ENCODE measurements at places on chromosomes 3 and 15.
A peak's percentile ranks its signal among the peaks of the same experiment; 100 is the strongest.

DNA sequence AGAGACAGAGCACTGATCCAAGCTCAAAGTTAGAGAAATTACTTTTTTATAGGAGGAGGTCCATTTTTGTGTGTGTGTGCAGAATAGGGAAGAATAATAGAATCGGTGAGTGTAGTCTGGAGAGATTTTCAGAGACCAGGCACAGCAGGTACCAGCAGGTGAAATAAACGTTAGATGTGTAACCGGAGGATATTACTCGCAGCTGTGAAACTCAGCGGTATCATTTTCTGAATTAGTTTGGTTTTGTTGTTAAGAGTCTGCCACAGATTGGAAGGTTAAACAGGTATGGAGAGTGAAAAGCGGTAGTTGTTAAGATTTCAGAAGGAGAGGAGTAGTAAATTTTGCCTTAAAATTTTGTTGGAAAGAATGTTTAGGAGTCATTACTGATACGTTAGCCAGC is 69.9 kb downstream of the RGMA start:
- no peak for DNase-seq

DNA sequence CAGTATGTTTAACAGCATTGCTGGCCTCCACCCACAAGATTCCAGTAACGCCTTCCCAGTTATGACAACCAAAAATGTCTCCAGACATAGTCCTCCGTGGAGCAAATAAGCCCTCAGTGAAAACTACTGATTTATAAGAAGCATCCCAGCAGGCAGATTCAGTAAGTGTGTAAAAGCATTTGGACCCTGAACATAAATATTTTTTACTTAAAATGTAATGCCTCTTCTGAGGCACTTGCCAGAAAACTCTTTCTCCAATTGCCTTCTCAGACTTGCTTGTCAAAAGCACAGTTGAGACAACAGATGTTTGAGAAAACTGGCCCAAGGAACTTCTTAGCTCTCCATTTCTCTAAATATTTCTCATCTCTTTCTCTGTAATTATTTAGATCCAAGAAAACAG is 31.8 kb upstream of the DCLK3 start:
- DNase-seq, result no peak

GRCh38 chr3:178056868-178057267 is 479.4 kb upstream of the KCNMB2 start:
- no peak for DNase-seq

DNA sequence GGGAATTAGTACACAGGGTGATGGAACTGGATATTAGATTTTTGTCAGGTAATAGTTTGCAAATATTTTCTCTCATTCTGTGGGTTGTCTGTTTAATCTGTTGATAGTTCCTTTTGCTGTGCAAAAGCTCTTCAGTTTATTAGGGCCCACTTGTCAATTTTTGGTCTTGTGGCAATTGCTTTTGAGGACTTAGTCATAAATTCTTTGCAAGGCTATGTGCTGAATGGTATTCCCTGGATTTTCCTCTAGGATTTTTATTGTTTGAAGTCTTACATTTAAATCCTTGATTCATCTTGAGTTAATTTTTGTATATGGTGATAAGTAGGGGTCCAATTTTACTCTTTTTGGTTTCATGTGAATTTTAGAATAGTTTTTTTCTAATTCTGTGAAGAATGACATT is 111.3 kb downstream of the ARRDC4 start:
- no peak for DNase-seq

DNA sequence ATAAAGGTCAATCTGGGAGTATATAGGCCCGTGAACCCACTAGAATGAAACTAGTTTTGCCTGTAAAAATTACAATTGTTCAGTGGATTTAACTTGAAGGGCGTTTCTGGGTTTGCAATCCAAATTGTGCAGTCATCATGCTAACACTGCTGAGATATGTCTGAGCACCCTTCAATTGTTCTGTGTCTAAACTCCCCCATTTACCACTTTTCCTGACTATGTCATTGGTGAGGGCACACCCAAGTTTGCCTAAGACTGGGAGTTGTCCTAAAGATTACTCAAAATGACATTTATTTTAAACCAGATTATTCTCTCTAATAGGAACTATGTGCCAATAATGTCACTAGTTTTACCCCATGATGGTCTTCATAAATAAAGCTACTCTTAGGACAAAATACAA is 54.6 kb downstream of the EMC4 start:
- DNase-seq, result no peak

DNA sequence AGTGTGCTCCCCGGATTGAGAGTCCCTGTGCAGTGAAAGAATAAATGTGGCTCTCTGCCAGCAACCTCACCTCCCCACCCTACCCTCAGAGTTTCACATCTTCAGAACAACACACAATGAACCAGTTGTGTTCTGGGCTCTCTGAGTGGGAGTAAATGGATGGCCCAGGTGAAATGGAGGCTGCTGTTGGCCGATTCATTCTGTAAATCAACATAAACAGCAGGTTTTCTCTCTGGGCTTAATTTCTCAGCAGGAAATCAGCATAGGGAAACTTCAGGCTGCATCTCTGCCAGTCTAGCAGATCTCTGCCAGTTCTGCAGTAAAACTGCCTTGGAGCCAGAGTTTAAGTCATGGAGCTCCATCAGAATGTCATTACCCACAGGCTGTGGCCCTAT is 54.6 kb upstream of the FURIN start:
- peak; percentile 6 for DNase-seq
